Activated CD4-positive, alpha-beta T cell treated with anti-CD3 and anti-CD28 coated beads, Interleukin-2, amount 10 ng/mL, durations not matched to agents 24 days and 14 days (primary cell): ENCODE measurements at places on chromosomes 16 and 17. TPM values are rescaled to one million over a fixed set of nuclear protein-coding genes. Genes with fewer than 3 reads are reported as not detected.

DNA sequence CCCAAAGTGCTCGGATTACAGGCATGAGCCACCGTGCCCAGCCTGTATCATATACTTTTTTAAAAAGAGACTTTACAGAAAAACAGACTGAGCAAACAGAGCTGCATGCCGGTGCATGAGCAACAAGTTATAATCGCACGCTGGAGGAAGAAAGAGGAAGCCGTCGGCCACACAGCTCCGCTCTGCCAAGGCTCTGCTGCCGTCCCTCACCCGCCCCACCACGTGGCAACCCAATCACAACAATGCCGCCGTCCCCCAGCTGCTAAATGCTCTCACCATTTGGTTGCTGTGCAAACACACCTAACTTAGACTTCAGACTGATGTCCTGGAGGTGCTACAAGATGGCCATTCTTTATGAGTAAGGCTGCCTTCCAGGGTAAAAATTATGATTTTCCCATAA is 83.5 kb downstream of the ADCY9 start:
- no peak overlapping the region for H3K27ac ChIP-seq
- no peak overlapping the region for H3K4me3 ChIP-seq
- H3K27me3 ChIP-seq, result no peaks in the 10 kb centered on the region
- no peaks in the 10 kb centered on the region for H3K36me3 ChIP-seq
- peaks cover 5% of the 10 kb centered on the region for H3K4me1 ChIP-seq

NARF gene
- total RNA-seq, result 99.7 and 101 TPM in 2 replicates

DNA sequence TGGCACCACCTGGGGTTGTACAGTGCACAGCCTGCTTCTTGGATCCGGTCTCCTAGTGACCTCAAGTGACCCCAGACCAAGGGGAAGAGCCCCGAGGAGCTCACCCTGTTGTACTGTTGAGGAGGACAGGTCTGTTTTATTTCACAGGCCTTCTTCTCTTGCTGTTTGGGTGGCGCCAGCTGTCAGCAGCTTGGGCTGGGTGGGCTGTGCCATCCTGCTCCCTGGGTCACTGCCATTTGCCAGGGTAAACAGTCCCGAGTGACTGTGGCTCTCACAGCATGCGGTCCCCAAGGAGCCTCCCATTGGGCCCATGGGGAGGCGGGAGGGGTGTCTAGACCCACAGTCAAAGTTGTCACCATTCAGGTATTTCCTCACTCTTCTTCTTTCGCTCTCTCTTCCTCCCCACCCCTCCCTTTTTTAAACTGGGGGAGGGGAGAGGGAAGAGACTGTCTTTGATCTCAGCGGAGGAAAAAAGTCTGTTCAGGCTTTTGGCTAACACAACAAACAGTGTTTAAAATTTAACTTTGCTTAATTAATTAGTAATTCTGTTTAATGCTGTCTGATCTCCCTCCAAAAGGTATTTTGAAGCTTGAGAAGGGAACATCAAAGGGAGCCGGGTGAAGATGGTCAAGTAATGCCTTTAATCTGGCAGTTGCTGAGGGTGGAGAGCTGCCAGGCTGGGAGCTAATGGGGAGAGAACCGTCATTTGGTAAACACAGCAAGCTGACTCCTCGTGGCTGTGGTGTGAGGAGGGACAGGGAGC is 64.0 kb downstream of the SNX20 start:
- no peak overlapping the region for H3K27ac ChIP-seq
- H3K27me3 ChIP-seq, result no peaks in the 10 kb centered on the region
- H3K36me3 ChIP-seq, result no peaks in the 10 kb centered on the region
- H3K4me1 ChIP-seq, result peaks cover 8% of the 10 kb centered on the region
- H3K4me3 ChIP-seq, result no peak overlapping the region

PRM2 gene
- total RNA-seq, result not detected in 2 replicates

PRR14 gene
- total RNA-seq, result 82.2 and 86.7 TPM in 2 replicates

C16orf96 gene
- not detected in 2 replicates for total RNA-seq

DNA sequence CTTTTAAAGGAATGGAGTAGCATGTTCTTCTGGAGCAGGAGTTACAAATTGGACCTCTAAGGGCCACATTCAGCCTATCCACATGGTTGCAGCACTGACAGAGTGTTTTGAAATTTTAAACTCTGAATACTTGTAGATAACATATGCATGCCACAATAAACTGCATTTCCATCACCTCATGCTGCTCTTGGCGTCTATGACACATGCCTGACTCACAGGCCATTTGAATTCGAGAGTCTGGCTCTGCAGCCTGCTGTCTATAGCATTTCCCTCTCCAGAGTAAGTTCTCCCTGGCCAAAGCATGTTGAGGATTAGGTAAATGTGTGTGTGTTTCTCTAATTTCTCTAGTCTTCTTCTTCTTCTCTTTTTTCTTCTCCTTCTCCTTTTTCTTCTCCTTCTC is 28.7 kb upstream of the MYOCD start:
- no peaks in the 10 kb centered on the region for H3K36me3 ChIP-seq
- H3K4me3 ChIP-seq, result no peak overlapping the region
- H3K4me1 ChIP-seq, result no peaks in the 10 kb centered on the region
- H3K27me3 ChIP-seq, result no peaks in the 10 kb centered on the region

DNA sequence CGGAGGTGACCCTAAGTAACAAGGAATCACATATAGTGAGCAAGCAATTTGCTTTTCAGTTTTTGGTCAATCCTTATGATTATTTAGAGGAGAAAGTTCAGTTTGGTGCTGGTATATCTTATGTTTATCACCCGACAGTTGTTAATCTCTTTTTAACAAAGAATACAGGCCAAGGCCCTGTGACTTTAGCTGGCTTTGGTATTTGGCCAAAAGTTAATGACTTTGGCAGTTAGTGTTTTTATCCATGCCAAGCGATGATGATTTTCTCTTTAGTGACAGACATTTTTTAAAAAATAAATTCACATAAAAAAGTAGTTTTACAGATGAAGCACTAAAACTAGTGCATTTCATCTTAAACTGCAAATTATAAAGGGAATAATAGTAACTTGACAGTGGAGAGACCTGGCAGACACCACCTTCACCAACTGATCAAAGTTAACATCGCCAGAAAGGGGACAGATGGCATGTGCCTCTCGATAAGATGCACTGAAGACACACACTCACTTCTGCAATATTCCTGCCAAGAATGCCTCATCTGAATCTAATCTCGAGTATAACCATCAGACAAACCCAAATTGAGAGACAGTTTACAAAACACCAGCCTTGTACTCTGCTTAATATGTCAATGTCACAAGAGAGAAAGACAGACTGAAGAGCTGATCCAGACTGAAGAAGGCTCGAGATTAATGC is 6.9 kb downstream of the DEXI start:
- H3K36me3 ChIP-seq, result peaks cover 53% of the 10 kb centered on the region
- no peak overlapping the region for H3K4me3 ChIP-seq
- H3K4me1 ChIP-seq, result peaks cover 66% of the 10 kb centered on the region

RHBDL1 gene
- 1.1 and 1.2 TPM in 2 replicates for total RNA-seq

GRCh38 chr17:47757386-47757785 is 24.4 kb downstream of the TBX21 start:
- no peak overlapping the region for H3K27ac ChIP-seq
- H3K4me3 ChIP-seq, result no peak overlapping the region
- DNase-seq, result no peak
- H3K36me3 ChIP-seq, result peaks cover 2% of the 10 kb centered on the region
- peaks cover 29% of the 10 kb centered on the region for H3K27me3 ChIP-seq

CRHR1 gene
- total RNA-seq, result not detected in 2 replicates

- H3K27me3 ChIP-seq, result no peaks in the 10 kb centered on the region
- peaks cover 17% of the 10 kb centered on the region for H3K4me1 ChIP-seq
- H3K4me3 ChIP-seq, result peak overlapping the region; percentile 98
These were observed 7.4 kb upstream of the FLYWCH1 start for GRCh38 chr16:2904100-2904921.

SDR42E2 gene
- 0.07 TPM in 1 of 2 replicates, not detected in the other for total RNA-seq

ZPBP2 gene
- not detected in 2 replicates for total RNA-seq

ZNF23 gene
- 5.2 and 6.1 TPM in 2 replicates for total RNA-seq

RTN4RL1 gene
- total RNA-seq, result 1.1 and 1.2 TPM in 2 replicates

HBA1 gene
- not detected in 2 replicates for total RNA-seq

- no peaks in the 10 kb centered on the region for H3K4me1 ChIP-seq
- DNase-seq, result no peak
- H3K27ac ChIP-seq, result no peak overlapping the region
- no peak overlapping the region for H3K4me3 ChIP-seq
- H3K27me3 ChIP-seq, result no peaks in the 10 kb centered on the region
These were observed 18.8 kb downstream of the TTYH2 start for GRCh38 chr17:74231928-74232907.

GRCh38 chr17:54745862-54746261 is 154.8 kb upstream of the TOM1L1 start:
- no peaks in the 10 kb centered on the region for H3K27me3 ChIP-seq
- H3K4me3 ChIP-seq, result no peak overlapping the region
- H3K27ac ChIP-seq, result no peak overlapping the region
- H3K4me1 ChIP-seq, result no peaks in the 10 kb centered on the region

FN3K gene
- total RNA-seq, result 2.9 and 3.7 TPM in 2 replicates

DNA sequence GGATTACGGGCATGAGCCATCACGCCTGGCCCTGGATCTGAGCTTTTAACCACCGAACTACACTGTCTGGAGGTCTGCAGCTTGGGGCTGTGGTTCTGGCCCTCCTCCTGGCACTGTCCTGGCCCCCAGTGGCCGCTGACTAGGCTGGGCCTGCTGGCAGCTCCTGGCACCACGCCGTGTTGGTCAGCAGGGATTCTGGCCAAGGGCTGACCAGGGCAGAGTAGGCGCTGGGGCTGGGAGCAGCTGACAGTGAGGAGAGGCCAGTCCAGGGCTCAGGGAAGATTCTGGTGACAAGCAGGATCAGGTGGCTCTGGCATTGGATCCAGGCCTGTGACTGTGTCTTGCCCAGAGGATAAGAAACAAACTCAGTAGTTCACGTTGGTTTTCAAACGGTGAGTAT is 14.6 kb downstream of the EEF2K start:
- peaks cover 25% of the 10 kb centered on the region for H3K36me3 ChIP-seq
- no peak for DNase-seq
- peaks cover 20% of the 10 kb centered on the region for H3K4me1 ChIP-seq
- peak overlapping the region; percentile 65 for H3K27ac ChIP-seq
- no peaks in the 10 kb centered on the region for H3K27me3 ChIP-seq

- H3K4me1 ChIP-seq, result no peaks in the 10 kb centered on the region
- H3K27me3 ChIP-seq, result no peaks in the 10 kb centered on the region
- no peak overlapping the region for H3K4me3 ChIP-seq
These were observed 896.2 kb downstream of the CDH11 start for GRCh38 chr16:64225696-64226095.

- H3K27me3 ChIP-seq, result no peaks in the 10 kb centered on the region
- peaks cover 33% of the 10 kb centered on the region for H3K36me3 ChIP-seq
- H3K27ac ChIP-seq, result no peak overlapping the region
- peaks cover 14% of the 10 kb centered on the region for H3K4me1 ChIP-seq
- DNase-seq, result no peak
These were observed 15.6 kb downstream of the TRAF4 start for GRCh38 chr17:28759256-28759865.
